AG08395 (cell line): ENCODE measurements at places on chromosomes 11 and 22.

GRCh38 chr11:44747836-44748235, 21.1 kb downstream of the TSPAN18 start:
- no peak for DNase-seq

GRCh38 chr11:127888386-127888785, 699.0 kb downstream of the ETS1 start:
- DNase-seq: no peak

GRCh38 chr11:123193742-123194141, 1.3 kb downstream of the CLMP start:
- no peak for DNase-seq

- DNase-seq: no peak
Observed at GRCh38 chr11:27965559-27965958, 142.4 kb downstream of the KIF18A start.

DNA sequence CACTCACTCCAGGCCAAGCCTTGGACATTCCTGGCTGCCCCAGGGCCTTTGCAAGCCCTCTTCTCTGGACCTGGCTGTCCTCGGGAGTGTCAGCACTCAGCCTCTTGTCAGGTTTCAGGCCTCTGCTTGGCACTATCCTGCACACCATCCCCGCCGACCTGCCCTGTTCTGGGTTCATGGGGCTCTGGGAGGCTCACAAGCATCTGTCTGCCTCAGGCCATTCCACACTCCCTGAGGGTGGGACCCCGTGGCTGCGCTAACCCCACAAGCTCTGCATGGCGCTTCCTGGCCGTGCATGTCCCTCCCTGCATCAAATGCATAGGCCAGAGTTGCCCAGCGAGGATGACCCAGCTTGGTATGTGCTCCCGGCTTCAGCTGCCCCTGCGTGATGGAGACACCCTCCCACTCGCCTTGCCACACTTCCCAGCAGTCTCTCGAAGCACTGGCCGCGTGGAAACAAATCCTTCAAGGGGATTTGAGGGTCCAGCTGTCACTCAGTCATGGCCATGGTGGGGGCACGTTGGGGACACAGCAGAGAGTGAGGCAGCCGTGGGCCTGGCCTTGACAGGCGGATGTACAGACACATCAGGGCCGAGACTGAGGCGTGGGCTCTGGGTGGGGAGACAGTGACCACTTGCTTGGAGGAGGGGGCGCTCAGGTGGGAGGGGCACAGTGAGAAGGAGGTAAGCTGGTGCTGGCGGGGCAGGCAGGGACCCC, 87.3 kb downstream of the KCNQ1 start:
- DNase-seq: no peak

DNA sequence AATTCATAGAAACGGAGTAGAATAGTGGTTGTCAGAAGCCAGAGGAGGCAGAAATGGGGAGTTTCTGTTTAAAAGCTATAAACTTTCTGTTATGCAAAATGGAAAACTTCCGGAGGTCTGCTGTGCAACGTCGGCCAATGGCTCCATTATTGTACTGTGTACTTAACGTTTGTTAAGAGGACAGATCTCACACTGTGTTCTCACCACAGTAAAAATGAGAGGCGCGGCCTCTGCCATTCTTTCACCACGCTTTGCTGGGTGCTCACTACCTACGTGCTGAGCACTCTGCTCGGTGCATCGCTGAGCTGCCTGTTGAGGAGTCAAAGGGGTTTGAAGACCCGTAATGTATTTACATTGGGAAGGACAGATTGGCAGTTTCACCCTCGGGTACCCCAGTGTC, 218.8 kb upstream of the B3GAT1 start:
- no peak for DNase-seq

DNA sequence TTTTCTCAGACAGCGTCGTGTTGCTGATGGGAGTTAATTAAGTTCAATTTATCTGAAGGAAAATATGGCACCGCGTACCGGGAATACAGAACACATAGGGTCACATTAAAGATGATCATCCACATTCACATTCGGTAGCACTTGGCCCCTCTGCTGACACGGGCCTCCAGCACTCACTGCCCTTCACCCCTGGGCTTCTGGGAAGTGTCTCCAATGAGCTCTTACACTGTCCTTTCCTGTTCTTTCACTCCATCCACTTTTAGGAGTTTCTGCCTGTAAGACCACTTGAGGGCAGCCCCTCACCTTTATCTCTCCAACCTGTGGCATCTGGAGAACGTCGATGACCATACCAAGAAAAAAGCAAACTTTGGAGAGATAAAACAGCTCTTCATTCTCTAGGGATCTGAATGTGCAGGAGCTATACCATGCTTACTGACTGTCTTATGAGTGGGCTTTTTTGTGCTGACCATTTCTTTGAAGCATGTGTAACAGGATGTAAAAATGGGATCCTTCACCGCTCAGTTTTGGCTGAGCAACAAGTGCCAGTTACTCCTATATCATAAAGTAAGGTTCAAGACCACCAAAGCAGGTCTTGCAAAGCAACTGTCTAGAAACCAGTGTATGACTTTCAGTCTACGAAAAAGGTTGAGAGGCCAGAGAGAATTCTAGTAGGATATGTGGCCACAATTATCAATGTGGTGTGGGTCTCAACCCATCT, 1.1 kb upstream of the SERGEF start:
- no peak for DNase-seq

- DNase-seq: peak; percentile 83
Observed at GRCh38 chr22:39316440-39317083, 2.9 kb downstream of the RPL3 start.

- no peak for DNase-seq
Observed at GRCh38 chr22:18109410-18110193, 1.0 kb upstream of the TUBA8 start.

DNA sequence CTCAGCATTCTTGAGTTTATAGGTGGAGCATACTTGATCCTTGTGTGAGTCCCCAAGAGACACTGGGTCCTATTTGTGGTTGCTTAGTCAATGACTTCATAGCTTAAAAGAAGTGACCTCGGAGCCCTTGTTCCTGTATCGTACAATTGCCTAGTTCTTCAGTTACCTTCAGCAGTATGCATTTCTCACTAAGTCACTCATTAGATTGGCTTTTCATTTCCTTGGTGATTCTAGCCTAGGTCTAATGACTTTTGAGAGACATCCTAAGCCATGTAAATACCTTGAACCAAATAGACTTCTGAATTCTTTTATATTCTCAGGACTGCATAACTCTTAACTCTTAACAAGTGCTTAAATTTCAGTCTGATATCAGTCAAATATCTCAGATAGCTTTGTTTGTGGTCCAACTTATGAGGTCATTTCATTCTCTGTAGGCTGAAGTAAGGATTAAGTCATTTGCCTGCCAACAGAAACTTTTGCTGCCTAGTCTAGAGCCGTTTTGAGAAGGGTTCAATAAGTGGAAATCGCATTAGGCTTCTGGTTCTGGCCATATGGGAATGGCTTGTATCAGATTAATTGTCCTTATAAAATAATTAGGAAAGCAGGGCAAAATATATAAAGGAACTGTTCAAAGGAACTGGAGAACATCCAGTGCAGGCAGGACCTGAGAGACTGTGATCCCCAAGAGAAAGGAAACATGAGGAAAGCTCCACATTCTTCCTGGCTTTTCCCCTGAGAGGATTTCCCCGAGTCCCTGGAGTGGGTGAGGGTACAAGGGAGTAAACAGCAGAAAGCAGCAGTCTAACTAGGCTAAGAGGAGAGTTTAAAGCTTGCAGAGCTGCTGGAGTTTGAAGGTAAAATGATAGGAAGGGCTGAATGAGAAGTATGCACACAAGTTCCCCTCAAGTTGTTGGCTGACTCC, 39.9 kb downstream of the TRAF6 start:
- peak; percentile 36 for DNase-seq

DNA sequence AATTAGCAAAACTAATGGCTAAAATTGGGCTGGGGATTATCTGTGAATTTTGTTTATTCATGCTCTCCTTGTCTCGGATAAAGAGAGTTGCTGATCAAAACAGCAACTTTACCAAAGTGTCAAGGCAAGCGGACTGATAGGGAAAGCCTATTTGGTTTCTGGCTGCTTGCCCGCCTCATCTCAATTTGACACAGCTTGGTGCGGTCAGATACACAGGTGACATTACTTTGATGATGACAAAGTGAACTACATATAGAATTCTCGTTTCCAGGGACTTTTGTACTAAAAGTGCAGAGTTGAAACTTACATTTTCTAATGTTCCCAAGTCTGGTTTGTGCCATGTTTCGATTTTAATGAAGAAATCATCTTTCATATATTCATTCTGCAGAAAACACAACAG, 22.8 kb downstream of the PITPNB start:
- DNase-seq: no peak

- no peak for DNase-seq
Observed at GRCh38 chr22:23384431-23384830, 195.7 kb downstream of the IGLL1 start.

DNA sequence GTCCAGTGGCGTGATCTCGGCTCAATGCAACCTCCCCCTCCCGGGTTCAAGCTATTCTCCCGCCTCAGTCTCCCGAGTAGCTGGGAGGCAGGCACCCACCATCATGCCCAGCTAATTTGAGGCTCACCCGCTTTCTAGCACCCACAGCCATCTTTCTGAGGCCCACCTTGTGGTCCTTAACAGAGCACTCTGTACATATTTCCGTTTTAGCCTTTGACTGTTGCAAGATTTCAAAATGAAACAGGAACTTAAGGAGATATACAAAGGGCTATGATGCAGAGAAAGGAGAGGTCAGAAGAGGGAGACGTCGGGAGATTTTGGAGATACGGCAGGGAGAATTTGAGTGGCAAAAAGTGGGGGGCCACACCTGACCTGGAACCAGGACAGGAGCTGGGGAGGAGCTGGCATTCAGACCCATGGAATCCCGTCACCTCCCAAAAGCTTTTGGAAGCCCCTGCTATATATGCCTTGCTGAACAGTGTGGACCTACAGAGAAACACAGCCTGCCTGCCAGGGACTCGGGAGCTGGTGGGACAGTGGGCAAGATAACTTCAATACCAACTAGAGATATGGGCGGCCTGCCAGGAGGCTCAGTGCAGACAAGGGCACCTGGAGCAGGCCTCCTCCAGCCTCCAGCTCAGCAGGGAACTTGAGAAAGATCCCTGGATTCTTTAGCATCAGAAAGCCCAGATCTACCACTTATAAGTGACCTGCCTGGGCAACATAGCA, 8.0 kb upstream of the CLCF1 start:
- no peak for DNase-seq

- DNase-seq: no peak
Observed at GRCh38 chr11:109957000-109957399, 136.2 kb upstream of the ZC3H12C start.

DNA sequence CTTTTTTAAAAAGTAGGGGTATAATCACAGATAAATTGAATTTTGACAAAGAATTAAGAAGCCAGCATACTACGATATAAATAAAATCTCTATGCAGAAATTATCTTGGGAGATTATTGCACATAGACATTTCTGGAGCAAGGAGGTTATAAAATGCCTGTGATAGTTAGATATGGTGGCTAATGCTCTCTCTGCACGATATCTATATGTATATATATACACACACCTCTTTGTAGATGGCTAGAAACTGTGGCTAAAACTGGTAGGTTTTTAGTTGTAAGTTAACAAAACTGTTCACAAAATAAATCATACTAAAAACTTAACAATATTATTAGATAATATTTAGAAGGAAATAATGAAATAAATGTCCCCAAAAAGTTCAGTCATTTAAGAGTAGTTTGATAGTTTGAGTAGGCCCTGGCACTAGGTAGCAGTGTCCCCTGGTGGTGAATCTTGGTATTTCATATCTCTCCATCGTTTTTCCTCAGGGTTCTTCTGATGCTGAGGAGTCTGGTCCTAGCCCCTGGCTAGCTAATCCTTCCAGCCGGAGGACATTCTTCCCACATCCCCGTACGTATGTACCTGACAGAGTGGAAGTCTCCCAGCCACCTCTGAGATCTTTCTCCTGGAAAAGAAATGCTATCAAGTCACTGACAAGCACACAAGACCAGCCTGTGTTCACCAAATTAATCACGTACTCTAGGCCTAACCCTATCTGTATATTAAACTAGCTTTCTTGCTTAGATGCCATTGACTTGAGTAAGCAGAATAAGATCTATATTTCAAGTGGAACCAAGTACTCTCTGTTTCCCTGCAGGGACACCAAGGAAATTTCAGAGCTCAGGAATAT, 32.2 kb downstream of the ART5 start:
- DNase-seq: peak; percentile 64
